ENCODE measurements at places on chromosomes 16 and 17. TPM values are rescaled to one million over a fixed set of nuclear protein-coding genes. Genes with fewer than 3 reads are reported as not detected.

- no peak for ATAC-seq
These were observed 16.4 kb downstream of the USP36 start for GRCh38 chr17:78824240-78824639.

DNA sequence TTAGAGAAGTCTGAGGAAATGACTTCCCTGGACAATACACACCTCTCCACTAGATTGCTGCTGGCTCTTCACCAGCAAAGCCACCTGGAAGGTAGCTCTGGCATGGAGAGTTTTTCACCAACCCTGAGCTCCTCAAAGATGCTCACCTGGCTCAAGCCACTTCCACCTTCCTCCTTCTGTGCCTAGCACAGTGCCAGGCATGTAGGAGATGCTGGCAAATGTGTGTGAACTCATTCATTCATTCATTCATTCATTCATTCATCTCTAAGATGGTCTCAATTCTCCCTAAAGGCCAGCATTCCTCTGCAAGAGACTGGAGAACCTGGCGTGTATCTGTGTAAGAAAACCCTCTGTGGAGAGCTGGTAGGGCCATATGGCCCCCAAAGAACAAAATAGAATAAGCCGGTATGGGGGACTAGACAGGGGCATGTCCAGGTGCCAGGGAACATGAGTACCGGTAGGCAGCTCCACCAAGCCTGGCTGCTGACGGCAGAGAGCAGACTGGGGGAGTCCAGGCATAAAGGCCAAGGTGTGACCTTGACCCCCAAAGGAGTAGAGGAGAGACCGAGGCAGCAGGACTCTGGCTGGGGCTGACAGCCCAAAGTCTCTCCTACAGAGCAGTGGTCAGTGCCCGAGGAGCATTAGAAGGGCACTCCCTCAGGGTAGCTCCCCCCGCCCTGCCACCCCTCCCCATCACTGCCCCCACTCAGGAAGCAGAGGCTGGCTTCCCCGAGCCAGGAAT, 132.2 kb upstream of the TNRC6C start:
- ATAC-seq = no peak

GRCh38 chr16:49972280-49972679, 52.7 kb upstream of the CNEP1R1 start:
- ATAC-seq = no peak

DNA sequence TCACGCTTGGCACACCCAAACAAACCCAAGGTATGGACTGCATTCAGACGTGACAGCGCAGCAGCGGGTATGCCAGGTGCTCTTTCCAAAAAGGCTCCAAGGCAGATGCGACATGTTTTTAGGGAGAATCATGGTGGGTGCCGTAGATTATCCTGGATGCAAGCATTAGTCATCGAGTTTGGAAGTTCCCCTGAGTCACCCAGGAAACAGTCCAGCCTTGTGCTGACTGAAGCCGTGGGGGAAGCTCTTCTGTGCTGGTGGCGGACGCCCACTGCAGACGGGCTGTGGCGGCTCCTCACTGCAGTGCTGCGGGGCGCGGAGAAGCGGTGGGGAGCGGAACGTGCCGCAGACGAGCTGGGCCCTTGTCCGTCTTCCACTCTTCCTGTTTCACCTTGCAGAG, 13.9 kb downstream of the JPT2 start:
- no peak for ATAC-seq

GRCh38 chr17:34199932-34200534, 55.1 kb upstream of the CCL2 start:
- peak; percentile 42 for ATAC-seq

DNA sequence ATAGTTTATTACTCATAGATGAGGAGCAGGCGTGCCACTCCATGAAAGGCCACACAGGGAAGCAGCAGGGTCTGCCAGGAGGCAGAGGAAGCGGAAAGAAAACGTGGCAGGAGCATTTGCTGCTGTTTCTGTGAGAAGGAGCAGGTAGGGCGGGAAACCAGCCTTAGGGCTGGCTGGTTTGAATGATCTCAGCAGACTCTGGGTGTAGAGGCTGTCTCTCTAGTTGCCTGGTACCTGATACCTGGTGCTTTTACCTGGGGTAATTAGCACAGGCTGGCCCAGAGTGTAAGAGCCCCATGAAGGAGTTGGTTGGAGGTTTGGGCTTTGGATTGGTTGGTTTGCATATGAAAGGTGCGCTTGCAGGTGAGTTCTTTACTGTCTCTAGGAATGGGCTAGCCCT, 205.0 kb upstream of the CACNG3 start:
- ATAC-seq = no peak

DNA sequence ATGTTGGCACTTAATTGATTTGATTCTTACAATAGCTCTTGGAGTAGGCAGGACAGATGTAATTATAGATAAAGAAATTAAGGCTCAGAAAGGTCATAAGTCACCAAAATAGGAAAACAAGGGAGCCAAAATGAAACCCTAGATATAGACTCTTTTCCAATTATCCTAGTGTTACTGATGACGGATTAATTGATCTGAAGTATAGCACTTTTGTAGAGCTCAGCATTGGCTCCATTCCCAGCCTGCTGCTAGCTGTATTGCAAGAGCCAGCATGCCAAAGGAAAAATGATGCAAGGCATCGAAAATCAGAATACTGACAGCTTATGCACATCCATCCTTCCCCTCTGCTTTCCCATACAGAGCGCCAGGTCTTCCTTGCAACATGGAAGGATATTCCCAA, 21.6 kb upstream of the RASL10B start:
- no peak for ATAC-seq

GRCh38 chr16:23283571-23283970, 18.5 kb upstream of the SCNN1B start:
- ATAC-seq = no peak

- ATAC-seq = no peak
These were observed 6.2 kb downstream of the SP2 start for GRCh38 chr17:47902039-47902744.

DNA sequence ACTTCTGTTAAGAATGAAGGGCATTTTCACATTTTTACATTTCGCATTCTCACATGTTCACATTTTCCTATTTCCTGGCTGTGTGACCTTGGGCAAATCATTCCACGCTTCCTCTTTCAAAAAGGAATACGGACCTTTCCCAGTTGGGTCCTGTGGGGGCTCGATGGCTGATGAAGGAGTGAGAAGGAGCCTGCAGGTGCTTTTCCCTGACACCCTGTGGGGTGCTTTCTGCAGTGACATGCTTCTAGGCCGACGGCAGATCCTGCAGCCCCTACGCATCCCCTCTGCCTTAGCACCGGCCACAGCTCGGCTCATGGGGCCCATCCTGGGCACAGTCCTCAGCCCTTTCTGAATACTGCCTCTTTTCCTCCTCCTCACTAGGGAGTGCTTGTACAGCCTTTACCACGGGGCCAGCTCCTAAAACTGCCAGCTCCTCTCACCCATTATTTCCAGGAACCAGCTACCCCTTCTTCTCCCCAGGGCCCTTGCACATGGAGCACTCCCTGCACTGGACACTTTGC, 91.0 kb downstream of the FOXL1 start:
- ATAC-seq = no peak

- ATAC-seq = no peak
These were observed 48.2 kb upstream of the MEIOC start for GRCh38 chr17:44607836-44608690.

DNA sequence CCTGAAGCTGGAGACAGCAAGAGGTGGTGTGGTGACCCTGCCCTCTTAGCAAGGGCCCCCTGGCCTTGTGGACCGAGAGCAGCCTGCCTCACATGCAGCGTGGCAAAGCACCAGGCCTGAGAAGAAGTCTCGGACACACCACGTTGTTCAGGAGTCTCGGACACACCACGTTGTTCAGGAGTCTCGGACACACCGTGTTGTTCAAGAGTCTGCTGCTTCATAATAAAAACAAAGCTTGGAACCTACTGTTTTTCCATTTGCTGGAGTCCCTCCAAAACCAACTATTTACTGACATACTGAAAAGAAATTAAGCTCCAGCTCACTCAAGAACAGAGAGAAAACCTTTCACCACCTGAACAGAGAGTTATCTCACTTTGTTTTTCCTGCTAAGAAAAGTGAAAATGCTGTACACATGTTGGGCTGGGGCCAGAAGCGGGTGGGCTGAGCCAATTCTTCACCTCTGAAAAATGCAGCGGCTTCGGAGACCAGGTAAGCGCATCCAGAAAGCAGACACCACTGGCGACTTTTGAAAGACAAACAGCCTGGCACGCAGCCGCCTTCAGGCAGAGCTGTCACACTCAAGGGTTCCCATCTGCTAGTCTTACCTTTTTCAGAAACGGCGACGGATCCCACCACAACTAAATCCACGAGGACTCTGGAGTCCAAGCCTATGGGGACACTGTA, 8.9 kb downstream of the MTHFSD start:
- ATAC-seq = no peak

- no peak for ATAC-seq
These were observed 68.8 kb downstream of the LMF1 start for GRCh38 chr16:901715-902601.

- ATAC-seq = no peak
These were observed 81.6 kb downstream of the MYH11 start for GRCh38 chr16:15775209-15775608.

DNA sequence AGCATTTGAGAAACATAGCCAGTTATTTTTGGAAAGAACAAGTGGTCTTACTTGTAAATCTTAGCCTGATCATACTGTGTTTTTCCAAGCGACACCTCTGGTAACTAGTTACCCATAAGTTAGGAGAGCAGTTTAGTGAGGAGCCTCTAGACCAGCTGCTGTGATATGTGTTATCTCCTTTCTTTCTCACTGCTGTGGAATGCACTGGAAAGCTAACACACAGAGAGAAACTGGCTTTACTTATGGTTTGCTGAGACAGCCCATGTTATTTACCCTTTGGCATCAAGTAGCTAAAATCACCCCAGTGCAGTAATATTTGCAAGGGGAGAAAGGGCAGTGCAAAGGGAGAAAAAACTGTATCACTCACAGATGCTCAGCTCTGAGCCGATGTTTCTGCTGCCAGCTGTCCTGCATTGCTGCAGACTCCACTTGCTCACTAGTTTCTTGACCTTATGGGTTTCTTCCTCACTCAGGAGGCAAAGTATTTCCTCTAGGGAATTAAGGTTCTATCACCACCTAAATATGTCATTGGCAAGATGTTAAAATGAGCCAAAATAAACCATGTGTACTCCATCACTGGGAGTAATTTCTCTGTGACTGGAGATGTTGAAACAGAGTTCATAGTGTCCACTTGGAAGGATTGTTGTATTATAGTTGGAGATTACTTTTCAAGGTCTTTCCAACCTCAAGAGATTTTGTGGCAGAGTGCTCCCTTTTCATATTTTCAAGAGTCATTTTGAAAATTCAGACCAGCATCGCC, 2.3 kb downstream of the RBFOX1 start:
- no peak for ATAC-seq

NUDT16L1 gene
- 16.8 TPM for total RNA-seq

HEXIM2 gene
- total RNA-seq = 8.5 TPM

CACNG3 gene
- not detected for total RNA-seq

ZSCAN32 gene
- 10.5 TPM for total RNA-seq

ZNF205 gene
- total RNA-seq = not detected

CCL11 gene
- total RNA-seq = not detected

PAQR4 gene
- 24.4 TPM for total RNA-seq

CNGB1 gene
- total RNA-seq = not detected

JPH3 gene
- total RNA-seq = 0.09 TPM

KRT40 gene
- not detected for total RNA-seq

ZNF668 gene
- total RNA-seq = 15.1 TPM

All from activated T-helper 17 cell treated with anti-CD3 and anti-CD28 coated beads, Interleukin-2, amount 50 U/mL, for 72 hours (primary cell).